Activated CD8-positive, alpha-beta T cell treated with anti-CD3 and anti-CD28 coated beads, Interleukin-2, amount 10 ng/mL, durations not matched to agents 7 days and 5 days (primary cell): ENCODE measurements at places on chromosomes 7 and 10. TPM values are rescaled to one million over a fixed set of nuclear protein-coding genes. Genes with fewer than 3 reads are reported as not detected.

The PILRA gene
- total RNA-seq = 8.1 TPM

The EEPD1 gene
- 2.6 TPM for total RNA-seq

The BTBD16 gene
- not detected for total RNA-seq

The ATAD1 gene
- total RNA-seq = 42.5 TPM

The GNGT1 gene
- not detected for total RNA-seq

The VPS37D gene
- total RNA-seq = 0.16 TPM

The FAM25A gene
- total RNA-seq = not detected

The STOX1 gene
- total RNA-seq = 0.52 TPM

The CTAGE4 gene
- 0.47 TPM for total RNA-seq

The CLEC5A gene
- not detected for total RNA-seq

The MYH16 gene
- total RNA-seq = not detected

The AKR1B1 gene
- total RNA-seq = 101 TPM

The GIMAP7 gene
- total RNA-seq = 134 TPM
